ENCODE measurements at places on chromosomes 1 and 21. TPM values are rescaled to one million over a fixed set of nuclear protein-coding genes. Genes with fewer than 3 reads are reported as not detected.

- H3K4me3 ChIP-seq, result no peak overlapping the region
- H3K4me1 ChIP-seq, result peaks cover 17% of the 10 kb centered on the region
- no peak overlapping the region for H3K27ac ChIP-seq
- DNase-seq, result no peak
These were observed 9.0 kb downstream of the TNFRSF25 start for GRCh38 chr1:6456800-6457466.

- no peaks in the 10 kb centered on the region for H3K27me3 ChIP-seq
- H3K4me3 ChIP-seq, result no peak overlapping the region
These were observed 81.2 kb downstream of the PRDM2 start for GRCh38 chr1:13781228-13781627.

The LAMTOR5 gene
- 142 TPM for total RNA-seq

- no peak overlapping the region for H3K27ac ChIP-seq
- H3K4me1 ChIP-seq, result peaks cover 13% of the 10 kb centered on the region
- peaks cover 3% of the 10 kb centered on the region for H3K27me3 ChIP-seq
- no peak overlapping the region for H3K4me3 ChIP-seq
- peaks cover 31% of the 10 kb centered on the region for H3K36me3 ChIP-seq
- DNase-seq, result no peak
These were observed 56.4 kb downstream of the TGFB2 start for GRCh38 chr1:218401441-218401997.

Data from type B pancreatic cell (in vitro differentiated cells).